ENCODE measurements at places on chromosomes 1 and 21.

GRCh38 chr1:60569189-60569588 lies 495.6 kb upstream of the C1orf87 start:
- DNase-seq, result no peak

DNA sequence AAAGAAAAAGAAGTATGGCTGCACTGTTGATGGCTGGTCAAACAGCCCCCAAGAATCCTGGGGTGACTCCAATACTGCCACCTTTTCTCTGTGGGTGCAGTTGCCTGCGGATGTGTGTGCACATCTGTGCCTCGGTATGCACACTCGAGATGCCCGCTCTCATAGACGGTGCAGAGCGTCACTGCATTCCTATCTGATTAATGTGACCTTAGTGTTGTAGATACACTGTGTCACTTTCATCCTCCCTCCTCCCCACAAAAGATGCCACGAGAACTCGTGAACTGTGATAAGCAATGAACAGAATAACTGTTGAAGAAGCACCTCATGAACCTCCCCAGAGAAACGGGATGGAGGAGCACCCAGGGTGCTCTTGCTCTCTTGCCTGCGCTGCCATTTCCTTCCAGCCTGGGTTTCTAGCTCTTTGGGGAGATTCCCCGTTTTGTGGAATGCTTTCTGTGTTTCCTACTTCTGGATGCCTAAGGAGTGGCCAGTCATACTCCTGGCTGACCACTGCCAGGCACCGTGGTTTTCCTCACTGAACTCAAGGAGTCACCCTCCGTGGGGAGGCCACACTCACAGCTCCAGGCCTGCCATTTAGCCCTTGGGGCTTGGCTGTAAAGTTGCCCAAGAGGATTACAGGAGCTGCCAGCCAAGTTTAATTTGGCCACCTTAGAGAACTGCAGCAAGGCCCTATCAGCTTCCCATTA lies 32.0 kb downstream of the NTPCR start:
- DNase-seq, result no peak

- DNase-seq, result no peak
These were observed 107.2 kb downstream of the SIM2 start for GRCh38 chr21:36806103-36806502.

- DNase-seq, result no peak
These were observed 167.8 kb downstream of the DHRS3 start for GRCh38 chr1:12450090-12450755.

GRCh38 chr1:23930270-23930669 lies 17.1 kb upstream of the CNR2 start:
- no peak for DNase-seq

- no peak for DNase-seq
These were observed 22.5 kb upstream of the ZNF648 start for GRCh38 chr1:182083851-182084486.

DNA sequence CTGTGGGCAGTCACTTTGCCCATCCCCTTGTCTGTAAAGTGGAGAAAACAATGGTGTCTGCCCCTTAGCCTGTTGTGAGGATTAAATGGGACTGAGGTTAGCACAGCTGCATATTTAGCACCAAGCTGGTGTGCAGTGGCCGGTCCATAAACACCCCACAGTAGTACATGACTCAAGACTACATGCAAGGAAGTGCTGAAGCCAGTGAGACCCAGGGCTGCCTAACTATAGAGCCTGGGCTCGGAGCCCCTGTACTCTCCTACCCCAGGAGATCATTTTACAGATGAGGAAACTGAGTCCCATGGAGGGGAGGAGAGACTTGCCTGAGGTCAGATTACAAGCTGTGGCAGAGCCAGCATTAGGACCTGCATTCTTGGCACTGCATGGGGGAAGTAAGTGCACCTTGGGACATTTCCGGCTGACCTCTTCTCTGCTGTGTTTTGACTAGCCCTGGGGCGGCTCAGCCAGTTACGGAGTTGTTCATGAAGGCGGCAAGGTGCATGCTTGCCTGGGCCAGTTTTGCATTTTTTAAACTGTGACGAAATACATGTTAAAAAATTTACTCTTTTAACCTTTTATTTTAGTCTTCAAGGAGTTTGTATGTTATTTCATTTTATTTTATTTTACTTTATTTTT lies 3.2 kb downstream of the SERINC2 start:
- no peak for DNase-seq

DNA sequence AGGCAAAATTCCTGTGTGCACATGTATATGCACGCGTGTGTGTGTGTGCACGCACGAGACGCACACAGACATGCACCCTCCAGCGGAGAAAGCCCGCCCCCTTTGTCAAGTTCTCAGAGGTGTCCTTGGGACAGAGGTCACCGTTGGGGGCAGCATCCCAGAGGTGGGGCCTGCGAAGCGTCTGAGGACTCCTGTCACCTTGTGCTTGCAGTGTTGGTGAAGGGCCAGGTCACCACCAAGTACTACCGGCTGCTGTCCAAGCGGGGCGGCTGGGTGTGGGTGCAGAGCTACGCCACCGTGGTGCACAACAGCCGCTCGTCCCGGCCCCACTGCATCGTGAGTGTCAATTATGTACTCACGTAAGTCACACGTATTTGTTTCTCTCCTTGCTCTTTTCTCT lies 42.6 kb downstream of the SIM2 start:
- DNase-seq, result no peak

GRCh38 chr1:154413177-154413783 lies 8.1 kb downstream of the IL6R start:
- no peak for DNase-seq

DNA sequence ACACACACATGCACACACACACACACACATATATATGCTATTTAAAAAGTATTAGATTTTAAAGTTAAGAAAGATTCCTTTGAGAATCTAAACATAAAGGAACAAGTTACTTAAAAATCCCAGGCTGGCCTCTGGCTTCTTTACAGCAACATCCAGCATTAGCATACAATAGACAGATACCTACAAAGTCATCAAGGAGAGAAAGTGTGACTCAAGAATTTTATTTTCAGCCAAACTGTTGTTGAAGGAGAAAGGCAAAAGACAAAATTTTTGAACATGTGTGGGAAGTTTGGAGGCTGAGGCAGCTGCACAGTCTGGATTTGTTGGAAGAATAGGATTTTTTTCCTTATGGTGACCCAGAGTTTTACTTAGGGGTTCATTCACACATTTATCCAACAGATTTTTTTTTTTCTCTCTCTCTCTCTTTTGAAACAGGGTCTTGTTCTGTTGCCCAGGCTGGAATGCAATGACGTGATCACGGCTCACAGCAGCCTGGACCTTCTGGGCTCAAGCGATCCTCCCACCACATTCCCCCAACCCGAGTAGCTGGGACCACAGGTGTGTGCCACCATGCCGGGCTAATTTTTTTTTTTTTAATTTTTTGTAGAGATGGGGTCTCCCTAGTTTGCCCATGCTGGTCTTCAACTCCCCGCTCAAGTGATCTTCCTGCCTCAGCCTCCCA lies 24.0 kb upstream of the SPOCD1 start:
- no peak for DNase-seq

DNA sequence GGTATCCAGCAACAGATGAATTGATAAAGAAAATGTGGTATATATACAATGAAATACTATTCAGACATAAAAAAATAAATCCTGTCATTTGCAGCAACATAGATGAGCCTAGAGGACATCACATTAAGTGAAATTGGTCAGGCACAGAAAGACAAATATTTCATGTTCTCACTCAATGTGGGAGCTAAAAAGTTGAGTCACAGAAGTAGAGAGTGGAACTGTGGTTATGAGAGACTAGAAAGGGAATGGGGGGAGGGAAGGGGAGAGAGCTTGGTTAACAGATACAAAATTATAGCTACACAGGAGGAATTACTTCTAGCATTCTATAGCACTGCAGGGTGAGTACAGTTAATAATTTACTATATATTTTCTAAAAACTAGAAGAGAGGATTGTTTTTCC lies 37.1 kb upstream of the SERPINC1 start:
- no peak for DNase-seq

- no peak for DNase-seq
These were observed 262.3 kb upstream of the BRINP3 start for GRCh38 chr1:190739926-190740325.

DNA sequence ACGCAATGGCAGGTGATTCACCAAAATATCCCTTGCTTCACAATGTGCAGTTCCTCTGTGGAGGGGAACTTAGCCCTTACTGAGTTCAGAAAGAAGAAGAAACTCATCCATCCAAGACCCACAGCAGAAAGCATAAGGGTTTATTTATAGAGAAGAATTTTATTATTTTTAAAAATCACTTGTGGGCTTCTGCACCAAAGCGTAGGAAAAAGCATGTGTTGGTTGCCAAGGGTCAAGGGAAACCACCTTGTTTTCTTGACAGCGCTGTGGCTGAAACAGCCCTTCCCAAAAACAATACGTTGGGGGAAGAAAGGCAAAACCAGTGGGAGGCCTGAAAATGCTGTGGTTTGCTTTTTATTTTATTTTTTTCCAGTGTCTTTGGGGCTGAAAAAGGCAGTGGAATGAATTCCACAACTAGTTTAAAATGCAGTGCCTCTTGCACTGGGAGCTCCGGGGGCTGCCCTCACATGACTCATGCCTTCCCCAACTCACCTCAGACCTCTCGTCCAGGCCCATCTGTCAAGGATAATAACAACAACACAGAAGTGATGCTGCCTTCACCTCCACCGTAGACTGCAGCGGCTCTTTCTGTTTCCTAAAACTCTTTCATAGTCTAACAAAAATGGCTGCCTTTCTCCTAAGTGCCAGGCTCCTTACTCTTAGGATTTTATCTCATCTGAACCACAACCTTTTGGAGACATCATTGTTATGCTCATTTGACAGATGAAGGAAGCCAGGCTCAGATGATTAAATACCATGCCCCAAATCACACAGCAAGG lies 224.2 kb upstream of the JUN start:
- DNase-seq, result no peak

DNA sequence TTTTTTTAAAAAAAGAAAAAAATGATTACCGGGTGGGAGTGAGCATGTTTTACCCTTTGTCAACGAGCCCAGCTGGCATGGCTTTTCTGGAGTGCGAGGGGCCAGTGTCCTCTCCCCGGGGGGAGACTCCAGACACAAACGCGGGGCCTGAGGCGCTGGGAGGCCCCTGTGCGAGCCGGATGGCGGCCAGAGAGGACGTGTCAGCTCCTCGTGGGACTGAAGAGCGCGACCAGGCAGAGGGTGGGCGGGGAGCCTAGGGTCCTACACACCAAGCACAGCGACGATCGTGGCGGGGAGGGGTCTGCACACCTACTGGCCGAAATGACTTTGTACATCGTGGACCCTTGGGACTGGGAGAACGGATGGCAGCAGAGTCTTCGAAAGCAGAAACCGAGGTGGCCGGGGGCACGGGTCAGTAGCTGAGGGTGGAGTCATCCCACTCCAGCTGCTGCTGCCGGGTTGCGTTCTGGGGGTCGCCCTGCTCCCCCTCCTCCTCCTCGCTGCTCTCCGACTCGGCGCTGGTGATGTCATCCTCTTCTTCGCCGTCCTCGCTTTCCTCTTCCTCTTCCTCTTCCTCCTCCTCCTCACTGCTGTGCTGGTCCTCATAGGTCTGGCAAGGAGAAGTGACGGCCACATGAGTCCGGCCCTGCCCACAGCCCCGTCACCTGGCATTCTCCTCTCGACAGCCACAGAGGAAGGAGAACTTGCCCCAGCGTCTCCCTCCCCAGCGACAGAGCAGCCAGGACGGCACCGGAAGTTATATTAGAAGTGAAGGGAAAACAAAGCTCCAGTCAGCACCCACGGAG lies 78.8 kb downstream of the PIK3CD start:
- DNase-seq, result no peak

GRCh38 chr1:8055973-8056372 lies 29.9 kb upstream of the ERRFI1 start:
- DNase-seq, result no peak

GRCh38 chr1:117732065-117732797 lies 126.4 kb downstream of the TENT5C start:
- DNase-seq, result no peak

DNA sequence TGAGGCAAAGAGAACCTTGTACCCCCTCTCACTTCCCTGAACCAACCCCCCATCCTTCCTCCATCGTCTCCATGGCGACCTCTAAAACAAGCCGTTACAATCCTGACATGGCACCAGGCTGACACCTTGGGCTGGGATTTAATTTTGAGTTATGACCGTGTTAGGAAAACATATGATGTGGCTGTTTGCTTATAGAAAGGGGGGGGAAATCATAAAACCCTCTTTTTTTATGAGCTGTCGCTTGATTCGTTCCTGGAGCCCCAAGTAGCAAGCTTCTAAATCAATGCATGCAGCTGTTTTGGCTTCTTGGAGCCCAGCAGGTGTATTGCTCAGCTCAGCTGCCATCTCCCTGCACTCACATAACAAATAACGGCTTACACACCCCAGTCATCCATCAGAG lies 301.2 kb upstream of the SPAG17 start:
- no peak for DNase-seq

GRCh38 chr1:14236097-14236496 lies 362.4 kb upstream of the KAZN start:
- no peak for DNase-seq

GRCh38 chr1:14369526-14370213 lies 228.8 kb upstream of the KAZN start:
- DNase-seq, result no peak

GRCh38 chr1:241641773-241642592 lies 1.8 kb upstream of the CHML start:
- no peak for DNase-seq

GRCh38 chr1:221669441-221669840 lies 72.4 kb downstream of the DUSP10 start:
- no peak for DNase-seq

GRCh38 chr1:47655521-47656300 lies 217.9 kb downstream of the FOXD2 start:
- no peak for DNase-seq

DNA sequence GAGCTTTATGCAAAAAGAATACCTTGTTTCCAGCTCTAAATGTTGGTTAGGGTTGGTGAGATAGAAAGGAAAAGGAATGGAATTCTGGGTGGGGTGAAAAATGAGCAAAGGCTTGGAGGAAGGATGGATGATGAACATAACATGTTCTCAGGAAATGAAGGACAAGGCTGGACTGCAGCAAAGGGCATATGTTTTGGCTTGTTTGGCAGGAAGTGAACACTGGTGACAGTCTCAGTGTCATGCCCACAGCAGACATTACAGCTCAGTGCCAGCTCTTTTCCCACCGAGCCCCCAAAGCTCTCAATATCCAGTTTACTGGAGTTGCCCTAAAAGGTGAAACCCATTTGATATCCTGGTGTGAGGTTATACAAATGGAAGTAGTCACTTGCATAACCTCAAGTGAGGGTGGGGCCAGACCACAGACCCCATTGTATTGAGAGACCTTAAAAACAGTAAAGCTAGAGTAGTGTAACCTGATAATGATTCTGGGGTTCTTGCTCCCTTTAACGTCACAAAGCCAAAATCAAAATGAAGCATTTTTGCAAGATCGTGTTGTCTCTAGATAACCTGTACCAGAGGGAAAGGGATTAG lies 270.6 kb downstream of the NFIA start:
- no peak for DNase-seq

DNA sequence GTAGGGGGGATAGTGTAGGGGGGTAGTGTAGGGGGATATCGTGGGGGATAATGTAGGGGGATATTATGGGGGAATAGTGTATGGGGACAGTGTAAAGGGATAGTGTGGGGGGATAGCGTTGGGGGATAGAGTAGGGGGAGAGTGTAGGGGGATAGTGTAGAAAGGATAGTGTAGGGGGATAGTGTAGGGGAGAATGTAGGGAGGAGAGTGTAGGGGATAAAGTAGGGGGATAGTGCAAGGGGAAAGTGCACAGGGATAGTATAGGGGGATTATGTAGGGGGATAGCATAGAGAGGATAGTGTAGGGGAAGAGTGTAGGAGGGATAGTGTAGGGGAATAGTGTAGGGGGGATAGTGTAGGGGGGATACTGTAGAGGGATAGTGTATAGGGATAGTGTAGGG lies 12.3 kb upstream of the ARF1 start:
- no peak for DNase-seq
